ENCODE measurements at places on chromosomes 3 and 15.

- DNase-seq = no peak
These were observed 230.0 kb upstream of the MCTP2 start for GRCh38 chr15:94001255-94001801.

- no peak for DNase-seq
These were observed 276.7 kb downstream of the NFKBIZ start for GRCh38 chr3:102125994-102126368.

- no peak for DNase-seq
These were observed 116.9 kb downstream of the CD47 start for GRCh38 chr3:107973961-107974360.

DNA sequence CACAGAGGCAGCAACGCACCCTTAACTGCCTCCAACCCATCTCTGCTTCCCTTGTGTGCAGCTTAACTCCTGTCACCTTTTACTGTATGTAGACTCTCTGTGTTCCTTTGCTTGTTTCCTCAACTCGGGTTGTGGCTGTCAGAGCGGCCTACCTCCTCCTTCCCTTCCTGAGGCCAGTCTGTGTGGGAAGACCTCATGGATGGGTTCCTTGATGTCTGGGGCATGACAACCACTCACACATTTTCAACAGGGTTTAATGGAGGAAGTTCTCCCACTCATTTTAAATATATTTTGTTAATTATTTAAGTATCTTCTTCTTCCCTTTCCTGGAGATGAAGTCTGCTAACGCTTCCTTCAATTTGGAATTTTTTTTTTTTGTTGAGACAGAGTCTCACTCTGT is 1.8 kb upstream of the CSPG5 start:
- DNase-seq = no peak

- no peak for DNase-seq
These were observed 92.7 kb downstream of the SEC22A start for GRCh38 chr3:123294296-123294938.

DNA sequence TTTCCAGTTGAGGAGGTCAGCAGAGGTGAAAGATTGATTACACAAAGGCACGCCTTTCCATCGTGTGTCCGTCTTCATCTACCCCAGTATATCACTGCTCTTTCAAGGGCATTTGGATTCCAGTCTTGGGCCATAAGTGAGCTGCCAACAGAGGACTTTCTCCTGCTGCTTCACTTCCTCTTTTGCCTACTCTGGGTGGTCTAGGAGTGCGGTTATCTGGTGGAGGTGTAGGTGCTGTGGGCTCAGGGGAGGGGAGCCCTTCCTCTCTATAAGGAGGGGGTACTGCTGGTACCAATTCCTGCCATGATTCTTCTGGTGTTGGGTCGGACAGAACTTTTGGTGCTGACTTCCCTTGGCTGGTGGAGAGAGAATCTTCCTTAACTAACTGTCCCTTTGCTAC is 83.1 kb upstream of the VEPH1 start:
- no peak for DNase-seq

GRCh38 chr3:65080432-65080831 is 392.6 kb upstream of the ADAMTS9 start:
- no peak for DNase-seq

GRCh38 chr3:195522254-195523023 is 20.7 kb downstream of the PPP1R2 start:
- DNase-seq = peak; percentile 60

- no peak for DNase-seq
These were observed 52.9 kb upstream of the ROBO2 start for GRCh38 chr3:76986876-76987474.

GRCh38 chr3:38507120-38507519 is 11.0 kb downstream of the EXOG start:
- no peak for DNase-seq

DNA sequence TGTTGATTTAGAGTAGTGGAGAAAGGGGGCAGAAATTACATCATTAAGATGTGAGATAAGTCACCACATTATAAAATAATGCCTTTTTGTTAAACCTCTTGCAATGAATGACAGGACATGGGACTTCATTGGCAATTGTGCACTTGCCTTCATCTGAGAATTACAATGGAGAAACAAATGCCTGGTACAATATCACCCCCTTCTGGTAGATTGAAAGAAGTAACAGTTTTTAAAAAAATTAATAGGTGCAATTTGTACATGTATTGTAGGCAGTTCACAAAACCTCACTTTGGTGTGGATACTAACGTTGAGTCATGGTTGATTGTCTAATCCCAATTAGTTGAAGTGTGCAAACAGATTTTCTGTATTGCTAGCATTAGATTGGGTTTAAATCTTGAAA is 4.6 kb upstream of the P2RY14 start:
- no peak for DNase-seq

DNA sequence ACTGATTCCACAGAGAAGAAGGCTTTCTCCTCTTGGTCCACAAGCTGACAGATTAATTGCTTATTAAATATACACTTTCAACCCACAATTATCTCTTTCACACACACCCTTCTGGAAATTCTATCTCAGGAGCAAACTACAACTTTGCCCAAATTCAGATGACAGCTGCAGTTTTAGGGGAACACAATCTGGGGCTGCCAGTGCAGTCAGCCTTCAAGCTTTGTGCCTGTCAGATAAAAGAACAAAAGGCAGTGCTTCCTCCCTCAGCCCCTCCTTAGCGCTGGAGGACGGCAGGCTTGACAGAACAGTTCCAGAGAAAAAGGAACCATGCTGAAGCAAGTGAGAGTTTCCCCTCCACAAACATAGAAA is 99.6 kb downstream of the TMCC1 start:
- peak; percentile 3 for DNase-seq

DNA sequence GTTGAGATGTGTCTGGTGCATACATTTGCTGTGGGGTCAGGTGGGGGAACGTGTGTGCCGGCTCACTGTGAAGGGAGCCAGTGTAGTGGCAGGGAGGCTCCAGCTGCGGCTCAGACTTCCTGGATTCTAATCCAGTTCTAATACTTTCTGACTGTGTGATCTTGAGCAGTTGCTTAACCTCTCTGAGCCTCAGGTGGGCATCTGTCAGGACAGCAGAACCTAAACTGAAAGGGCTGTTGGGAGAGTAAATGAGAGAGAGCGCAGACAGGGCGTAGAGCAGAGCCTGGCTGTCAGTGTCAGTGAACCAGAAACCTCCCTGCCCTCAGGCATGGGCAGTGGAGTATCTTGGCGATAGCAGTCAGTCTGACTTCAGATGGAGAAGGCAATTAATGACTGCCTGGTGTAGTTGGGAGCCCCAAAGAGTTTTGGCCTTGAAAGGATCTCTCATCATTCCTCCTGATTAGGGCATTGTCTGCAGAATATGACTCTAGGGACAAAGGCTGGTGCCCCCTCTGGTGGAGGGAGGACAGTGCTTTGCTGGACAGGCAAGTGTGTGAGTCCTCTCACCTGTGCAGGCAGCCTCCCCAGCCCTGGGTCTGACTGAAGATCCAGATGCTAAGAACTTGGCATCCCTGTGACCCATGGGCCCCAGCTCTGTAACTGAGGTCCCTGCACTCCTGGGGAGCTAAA is 9.6 kb downstream of the KBTBD13 start:
- DNase-seq = peak; percentile 19

DNA sequence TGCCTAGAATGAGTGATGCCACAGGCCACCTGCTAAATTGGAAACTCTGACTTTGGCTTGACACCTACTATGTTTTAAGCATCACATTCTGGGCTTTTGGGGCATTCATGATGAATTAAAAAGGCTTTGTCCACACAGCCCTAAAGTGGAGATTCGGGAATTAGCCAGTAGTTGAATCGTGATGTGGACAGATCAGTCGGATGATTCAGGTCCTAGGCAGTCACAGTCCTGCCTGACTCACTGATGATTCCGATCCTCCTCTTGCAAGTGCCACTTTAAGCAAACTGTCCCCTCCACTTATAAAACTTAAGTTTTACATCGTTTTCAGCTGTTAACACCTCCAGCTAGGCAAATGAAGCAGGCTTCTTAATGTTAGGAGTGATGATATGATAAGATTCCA is 75.3 kb downstream of the SYNPR start:
- no peak for DNase-seq

DNA sequence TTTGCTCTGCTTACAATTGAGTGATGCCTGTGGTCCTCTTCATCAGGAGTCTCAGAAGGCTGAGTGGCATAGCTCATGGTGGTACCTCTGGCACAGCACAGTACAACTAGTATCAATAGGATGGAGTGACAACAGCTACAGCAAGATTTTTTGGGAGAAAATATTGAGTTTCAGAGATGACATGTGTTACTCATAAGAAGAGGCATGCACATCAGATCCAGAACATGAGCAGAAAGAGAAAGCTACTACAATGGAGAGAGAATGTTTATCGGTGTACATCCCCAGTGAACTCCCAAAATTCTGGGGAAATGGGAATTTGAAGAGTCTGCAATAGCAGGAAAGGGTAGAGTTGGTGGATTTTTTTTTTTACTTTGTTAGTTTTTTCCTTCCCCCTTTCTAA is 130.5 kb upstream of the MB21D2 start:
- no peak for DNase-seq

GRCh38 chr15:64149893-64150578 is 1.5 kb upstream of the SNX22 start:
- DNase-seq = no peak
